T-helper 22 cell (primary cell): ENCODE measurements at places on chromosomes 3 and 15.

DNA sequence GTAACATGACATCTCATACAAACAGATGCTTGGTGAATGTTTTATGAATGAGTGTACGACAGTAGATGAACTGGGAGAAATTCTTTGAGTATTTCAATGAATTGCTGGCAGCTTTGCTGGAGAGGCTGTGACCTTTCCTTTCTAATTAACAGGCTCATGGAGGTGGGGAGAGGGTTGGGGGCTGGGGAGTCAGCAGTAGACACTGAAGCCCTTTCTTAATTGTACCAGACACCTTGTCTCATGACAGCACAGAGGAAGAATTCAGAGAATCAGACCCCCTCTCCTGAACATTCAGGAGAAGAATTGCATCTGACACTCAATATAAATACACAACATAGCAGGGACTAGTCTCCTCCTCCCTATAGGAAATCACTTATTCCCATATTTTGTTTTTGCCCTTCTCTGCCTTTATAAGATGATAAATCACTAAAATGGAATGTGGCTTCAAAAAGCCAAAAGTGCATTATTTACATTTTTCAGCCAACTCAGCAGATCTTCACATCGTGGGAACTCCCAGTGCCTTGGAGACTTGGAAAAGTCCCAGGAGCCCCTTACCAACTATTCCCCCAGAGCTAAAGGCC lies 66.2 kb upstream of the TPM1 start:
- DNase-seq: no peak

GRCh38 chr15:74884428-74885223 lies 5.2 kb upstream of the MPI start:
- DNase-seq: no peak

DNA sequence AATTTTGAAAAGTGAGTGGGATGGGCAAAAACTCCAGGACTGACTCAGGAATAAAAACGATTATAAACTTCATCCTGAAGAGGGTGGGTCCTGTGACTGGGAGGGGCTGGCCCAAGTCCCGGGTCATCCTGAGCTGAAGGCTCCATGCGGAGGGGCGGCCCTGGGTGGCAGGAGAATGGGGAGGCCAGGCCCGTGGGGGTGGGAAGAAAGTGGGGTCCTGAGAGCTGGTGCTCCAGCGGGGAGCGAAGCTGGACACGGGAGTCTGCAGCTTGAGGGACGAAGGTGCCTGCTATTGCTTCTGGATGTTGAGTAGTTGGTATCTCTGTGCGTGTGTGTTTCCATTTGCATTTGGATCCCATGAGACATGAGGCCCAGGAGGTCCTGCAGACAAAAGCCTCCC lies 4.7 kb upstream of the OCA2 start:
- DNase-seq: no peak

GRCh38 chr15:32908872-32909271 lies 191.1 kb downstream of the GREM1 start:
- no peak for DNase-seq
